T-helper 22 cell (primary cell): ENCODE measurements at places on chromosomes 5 and 9.

GRCh38 chr5:147175516-147176097 lies 59.2 kb upstream of the STK32A start:
- DNase-seq = no peak

- DNase-seq = no peak
Observed at GRCh38 chr5:158120760-158121159, 261.8 kb upstream of the CLINT1 start.

DNA sequence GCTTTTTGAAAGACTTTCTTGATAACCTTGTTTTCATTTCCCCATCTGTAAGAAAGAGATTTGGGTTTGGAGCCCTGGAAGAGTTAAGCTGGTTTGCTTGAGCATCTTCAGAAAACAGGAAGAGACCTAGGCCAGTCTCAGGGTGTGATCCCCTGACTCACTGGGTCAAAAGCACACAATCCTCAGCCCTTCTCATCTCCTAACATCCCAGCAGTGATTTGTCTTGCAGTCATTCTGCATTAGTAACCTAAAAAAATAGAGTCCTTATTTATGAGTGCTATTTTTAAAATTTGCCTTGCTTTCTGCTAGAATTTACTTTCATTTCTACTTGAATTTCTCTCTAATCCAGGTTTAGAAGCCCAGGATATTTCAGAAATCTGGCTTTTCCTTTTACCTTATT lies 16.4 kb upstream of the ARSB start:
- DNase-seq = no peak

DNA sequence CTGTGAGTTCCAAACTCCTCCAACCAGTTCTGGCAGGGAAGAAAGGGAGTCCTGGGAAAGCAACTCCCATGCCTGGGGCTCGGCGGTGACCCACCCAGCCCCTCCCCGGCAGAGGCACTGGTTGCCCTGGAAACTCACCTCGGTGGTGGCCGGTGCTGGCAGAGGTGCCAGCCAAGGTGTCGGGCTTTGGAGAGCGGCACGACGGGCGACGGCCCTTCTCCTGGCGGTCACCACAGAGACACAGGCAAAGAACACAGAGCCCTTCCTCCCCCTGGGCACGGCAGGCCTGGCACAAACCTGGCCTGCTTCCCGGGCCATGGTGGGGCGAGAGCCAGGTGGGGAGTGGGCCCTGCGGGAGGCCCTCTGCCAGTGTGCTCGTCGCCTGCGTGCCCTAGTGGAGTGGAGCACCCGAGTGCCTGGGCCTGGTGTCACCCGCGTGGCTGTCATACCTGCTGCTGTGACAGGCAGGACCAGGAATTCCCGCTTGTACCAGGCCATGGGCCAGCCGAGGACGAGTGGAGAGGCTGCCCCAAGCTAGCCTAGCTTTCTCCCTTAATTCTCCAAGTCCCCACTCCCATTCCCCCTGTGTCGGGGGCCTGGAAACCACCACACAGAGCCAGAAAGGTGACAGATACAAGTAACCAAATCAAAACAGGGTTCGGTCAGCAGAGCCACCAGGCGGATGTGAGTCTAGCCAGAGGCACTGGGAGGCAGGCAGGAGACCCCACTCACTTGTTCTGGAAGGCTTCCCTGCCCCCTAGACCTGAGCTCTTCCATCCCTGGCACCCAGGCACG lies 8.2 kb upstream of the RALGDS start:
- no peak for DNase-seq

DNA sequence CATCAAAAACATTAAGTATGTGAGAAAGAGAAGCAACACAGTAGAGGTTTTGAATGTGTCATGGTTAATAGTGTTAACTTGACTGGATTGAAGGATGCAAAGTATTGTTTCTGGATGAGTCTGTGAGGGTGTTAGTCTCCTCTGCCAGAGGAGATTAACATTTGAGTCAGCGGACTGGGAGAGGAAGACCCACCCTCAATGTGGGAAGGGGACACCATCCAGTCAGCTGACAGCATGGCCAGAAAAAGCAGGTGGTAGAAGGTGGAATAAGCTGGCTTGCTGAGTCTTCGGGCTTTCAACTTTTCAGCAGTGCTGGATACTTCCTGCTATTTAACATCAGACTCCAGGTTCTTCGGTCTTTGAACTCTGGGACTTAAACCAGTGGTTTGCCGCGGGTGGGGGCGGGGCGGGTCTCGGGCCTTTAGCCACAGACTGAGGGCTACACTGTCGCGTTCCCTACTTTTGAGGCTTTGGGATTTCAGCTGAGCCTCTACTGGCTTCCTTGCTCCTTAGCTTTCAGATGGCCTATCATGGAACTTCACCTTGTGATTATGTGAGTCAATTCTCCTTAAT lies 309.9 kb upstream of the ST8SIA4 start:
- DNase-seq = no peak

- DNase-seq = peak; percentile 39
Observed at GRCh38 chr9:131310833-131311554, 21.5 kb downstream of the PLPP7 start.

DNA sequence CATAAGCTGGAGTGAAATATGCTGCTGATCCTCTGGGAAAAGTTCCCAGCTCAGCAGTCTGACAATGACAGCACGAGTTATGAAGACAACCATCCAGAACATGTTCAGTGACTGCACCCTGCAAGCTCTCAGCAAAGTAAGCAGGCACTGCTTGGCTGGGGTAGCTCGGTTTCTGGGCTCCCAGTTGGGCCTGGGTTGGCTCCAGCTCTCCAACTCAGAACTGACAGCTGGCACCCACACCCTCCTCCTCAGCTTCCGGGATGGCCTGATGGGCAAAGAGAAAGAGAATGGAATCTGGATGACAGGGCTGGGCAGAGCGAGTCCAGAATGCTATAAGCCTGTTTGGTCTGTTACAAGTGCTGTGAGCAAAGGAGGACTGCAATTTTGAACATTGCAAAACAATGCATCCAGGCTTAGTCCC lies 185.0 kb downstream of the CSNK1G3 start:
- DNase-seq = no peak

DNA sequence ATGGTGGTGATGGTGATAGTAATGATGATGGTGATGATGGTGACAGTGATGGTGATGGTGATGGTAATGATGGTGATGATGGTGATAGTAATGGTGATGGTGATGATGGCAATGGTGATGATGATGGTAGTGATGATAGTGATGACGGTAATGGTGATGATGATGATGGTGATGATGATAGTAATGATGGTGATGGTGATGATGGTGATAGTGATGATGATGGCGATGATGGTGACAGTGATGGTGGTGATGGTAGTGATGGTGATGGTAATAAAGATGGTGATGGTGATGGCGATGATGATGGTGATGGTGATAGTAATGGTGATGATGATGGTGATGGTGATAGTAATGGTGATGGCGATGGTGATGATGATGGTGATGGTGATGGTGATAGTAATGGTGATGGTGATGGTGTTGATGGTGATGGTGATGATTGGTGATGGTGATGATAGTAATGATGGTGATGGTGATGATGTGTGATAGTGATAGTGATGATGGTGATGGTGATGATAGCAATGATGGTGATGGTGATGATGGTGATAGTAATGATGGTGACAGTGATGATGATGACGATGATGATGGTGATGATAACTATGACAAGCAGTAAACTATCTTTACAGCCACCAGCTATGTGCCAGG lies 38.6 kb downstream of the PHF2 start:
- no peak for DNase-seq

DNA sequence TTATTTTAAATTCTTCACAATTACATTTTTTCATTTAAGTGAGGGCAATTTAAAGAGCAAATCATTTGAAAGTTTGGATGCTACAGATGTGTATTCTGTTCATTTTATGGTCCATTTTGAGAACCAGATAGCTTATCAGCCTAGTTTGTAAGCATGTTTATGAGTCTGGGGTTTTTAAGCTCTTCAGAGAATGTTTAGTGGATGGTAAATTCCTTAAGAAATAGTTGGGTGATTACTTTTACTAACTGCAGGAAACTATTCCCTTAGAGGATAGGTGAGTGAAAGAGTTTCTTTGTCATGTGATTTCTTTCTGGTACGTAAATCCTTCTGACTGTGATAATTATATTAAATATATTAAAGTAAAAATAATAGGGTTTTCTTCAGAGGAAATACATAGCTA lies 17.6 kb downstream of the RASGRF2 start:
- no peak for DNase-seq

- no peak for DNase-seq
Observed at GRCh38 chr5:36998578-36998977, 122.0 kb downstream of the NIPBL start.

- DNase-seq = no peak
Observed at GRCh38 chr9:113949571-113950078, 73.5 kb downstream of the ZNF618 start.

- no peak for DNase-seq
Observed at GRCh38 chr5:6087576-6087975, 290.8 kb downstream of the MED10 start.

GRCh38 chr5:61614606-61615005 lies 282.5 kb downstream of the ZSWIM6 start:
- no peak for DNase-seq

DNA sequence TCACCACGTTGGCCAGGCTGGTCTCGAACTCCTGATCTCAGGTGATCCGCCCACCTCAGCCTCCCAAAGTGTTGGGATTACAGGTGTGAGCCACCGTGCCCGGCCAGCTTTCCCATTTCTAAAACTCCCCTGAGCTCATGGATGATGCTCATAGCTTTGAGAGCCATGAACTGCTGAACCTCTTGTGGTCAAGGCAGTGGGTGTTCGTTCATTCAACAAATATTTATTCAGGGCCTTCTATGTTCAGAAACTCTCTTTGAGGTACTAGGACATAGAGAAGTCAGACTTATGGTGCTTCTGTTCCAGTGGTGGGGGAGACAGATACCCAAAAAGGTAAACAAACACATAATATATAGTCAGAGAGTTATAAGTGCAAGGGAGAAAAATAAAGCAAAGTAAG lies 2.7 kb downstream of the BSPRY start:
- no peak for DNase-seq

GRCh38 chr9:92663126-92663525 lies 6.8 kb downstream of the IPPK start:
- DNase-seq = no peak

- no peak for DNase-seq
Observed at GRCh38 chr5:173201636-173202265, 33.3 kb downstream of the NKX2-5 start.

DNA sequence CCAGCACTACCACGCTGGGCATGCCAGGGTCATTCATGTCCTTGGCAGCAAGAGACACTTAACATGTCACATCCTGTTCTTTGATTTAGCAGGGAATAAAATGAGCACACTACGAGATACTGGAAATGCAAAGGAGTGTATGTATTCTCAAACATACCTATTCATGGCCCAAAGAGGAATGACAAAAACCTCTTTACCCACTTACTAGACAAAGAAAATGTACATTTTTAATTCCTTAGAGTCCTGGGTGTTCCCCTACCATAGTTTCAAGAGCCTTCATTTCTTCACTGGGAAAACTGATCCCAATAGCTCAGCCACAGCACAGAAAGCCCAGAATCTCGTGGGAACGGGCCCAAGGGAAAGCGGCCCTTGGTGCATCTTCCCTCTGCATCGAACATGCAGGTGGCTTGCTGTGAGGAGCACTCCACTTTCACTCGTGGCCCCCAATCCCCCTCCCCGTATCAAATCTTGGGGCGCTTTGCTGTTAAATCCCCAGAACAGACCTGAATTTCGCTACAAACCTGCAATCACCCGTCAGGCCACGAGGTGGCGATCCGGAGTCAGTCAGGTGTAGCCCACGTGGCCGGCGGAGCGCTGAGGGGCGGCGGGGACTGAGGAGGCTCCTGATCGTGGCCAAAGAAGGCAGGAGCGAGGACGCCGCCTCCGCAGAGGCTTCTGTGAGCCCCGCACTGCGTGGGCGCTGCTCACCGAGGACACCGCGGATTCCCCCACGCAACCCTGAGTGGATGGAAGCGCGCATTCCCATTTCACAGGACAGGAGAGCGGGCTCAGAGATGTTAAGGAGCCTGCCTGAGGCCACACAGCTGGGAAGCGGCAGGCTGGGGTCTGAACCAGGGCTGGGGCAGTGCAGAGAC lies 91.4 kb downstream of the LMX1B start:
- DNase-seq = peak; percentile 61

GRCh38 chr5:176658817-176659511 lies 11.7 kb downstream of the TSPAN17 start:
- DNase-seq = no peak

GRCh38 chr5:118675247-118675646 lies 313.1 kb downstream of the DTWD2 start:
- no peak for DNase-seq

DNA sequence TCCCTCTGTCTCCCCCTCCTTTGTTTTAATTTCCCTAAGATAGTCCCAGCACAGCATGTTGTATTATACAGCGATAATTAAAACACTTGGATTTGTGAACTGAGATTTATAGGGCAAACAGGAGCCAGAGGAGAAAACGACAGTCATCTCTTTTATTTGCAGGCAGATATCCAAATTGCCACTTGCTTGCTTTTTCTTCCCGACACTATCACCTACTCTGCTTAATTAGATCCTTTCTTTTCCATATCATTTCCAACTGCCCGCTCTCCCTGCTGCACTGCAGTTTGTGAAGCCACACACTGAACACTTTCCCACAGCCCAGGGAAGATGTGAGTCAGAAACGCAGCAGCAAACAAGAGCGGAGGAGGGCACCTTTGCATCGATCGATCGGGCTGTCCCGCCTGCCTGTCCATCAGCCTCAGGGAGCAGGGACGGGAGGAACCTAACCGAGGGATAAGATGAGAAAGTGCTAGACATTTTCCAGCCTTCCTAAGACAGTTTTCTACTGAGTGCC lies 35.8 kb upstream of the SPRY4 start:
- DNase-seq = no peak

GRCh38 chr5:40150896-40151295 lies 528.8 kb upstream of the PTGER4 start:
- DNase-seq = no peak

GRCh38 chr5:16695779-16696178 lies 79.0 kb upstream of the RETREG1 start:
- no peak for DNase-seq

DNA sequence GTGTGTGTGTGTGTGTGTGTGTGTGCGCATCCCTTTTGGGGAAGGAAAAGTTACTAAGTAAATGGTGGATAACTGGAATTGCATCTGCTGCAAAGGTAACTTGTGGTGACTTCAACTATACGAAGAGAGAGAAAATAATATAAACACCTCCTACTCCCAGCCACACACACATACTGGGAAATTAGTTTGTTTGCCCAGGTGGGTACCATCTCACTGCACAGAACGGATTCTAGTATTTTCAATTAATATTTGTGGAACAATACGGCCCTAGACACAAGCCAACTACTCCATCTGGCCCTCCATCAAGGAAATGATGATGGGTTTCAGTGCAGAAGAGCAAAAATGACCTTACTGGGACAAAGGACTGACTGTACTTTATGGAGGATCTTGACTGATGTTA lies 32.2 kb upstream of the TXN start:
- DNase-seq = no peak

GRCh38 chr9:677461-678097 lies 163.9 kb upstream of the DMRT1 start:
- no peak for DNase-seq

- DNase-seq = no peak
Observed at GRCh38 chr9:70673844-70674243, 259.4 kb upstream of the KLF9 start.

DNA sequence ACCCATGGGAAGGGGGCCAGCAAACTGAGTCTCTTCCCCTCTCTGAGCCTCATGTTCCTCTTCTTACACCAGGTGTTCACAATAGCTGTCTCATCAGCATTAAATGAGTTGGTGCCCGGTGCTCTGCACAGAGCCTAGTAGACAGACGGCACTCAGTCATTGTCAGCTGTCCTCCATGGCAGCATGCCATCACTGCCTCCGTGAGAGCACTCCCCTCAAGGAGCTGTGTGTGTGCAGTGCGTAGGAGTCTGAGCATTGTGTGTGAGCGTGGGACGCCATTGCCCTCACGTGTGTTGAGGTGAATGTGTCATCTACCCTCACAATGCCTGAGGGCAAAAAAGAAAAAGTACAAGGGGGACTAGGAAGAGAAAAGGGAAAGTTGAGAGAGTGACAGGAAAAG lies 536.5 kb downstream of the CDK5RAP2 start:
- DNase-seq = no peak
